CD4-positive, alpha-beta T cell treated with Interleukin-6 at 100 ng/mL for 8 hours (primary cell): ENCODE measurements at places on chromosomes 7 and 10.

DNA sequence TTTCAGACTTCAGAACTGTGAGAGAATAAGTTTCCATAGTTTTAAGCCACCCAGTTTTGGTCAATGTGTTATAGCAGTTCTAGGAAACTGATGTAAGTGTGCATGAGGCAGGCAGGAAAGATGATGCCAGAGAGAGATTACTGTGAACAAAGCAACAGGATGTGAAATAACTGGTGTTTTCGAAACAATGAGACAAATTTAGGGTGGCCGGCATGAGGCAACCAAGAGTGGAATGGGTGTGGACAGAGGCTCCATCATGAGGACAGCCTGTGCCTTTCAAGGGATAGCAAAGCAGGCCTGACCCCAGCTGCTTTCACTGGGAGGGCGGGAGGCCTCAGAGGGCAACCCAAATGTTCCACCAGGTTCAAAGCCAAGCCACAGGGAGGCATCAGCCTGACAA lies 67.3 kb upstream of the UCN3 start:
- DNase-seq = peak; percentile 51

- no peak for DNase-seq
Measured at GRCh38 chr7:69411018-69411417, 187.3 kb upstream of the AUTS2 start.

GRCh38 chr7:136062625-136063325 lies 85.6 kb upstream of the MTPN start:
- no peak for DNase-seq

DNA sequence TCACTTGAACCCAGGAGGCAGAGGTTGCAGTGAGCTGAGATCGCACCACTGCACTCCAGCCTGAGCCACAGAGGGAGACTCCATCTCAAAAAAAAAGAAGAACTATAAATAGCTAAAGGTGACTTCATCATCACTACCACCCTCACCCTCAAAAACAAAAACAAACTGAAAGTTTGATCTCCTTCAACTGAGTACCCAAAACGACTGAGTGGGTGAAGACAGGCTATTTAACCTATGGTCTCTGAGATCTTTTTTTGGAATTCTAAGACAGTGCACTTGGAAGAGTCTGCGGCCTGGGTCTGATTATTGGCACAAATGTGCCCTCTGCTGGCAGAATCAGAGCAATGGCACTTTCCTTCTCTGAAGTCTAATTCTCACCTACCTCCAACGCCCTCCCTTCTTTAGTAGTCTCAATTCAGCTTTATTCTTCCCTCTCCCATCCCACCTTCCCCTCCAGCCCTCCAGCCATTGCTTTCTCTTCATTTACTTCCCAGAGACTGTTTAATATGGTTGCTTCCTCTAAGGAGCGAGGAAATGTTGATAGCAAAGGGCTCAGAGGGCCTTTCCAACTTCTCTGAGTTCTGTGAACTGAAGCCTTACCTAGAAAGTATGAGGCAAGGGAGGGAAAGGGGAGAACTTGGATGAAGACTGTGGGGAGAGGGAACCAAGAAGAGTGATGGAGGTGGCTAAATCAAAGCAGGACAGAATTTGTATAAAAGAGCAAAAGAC lies 2.9 kb upstream of the MYOZ1 start:
- DNase-seq = peak; percentile 59

DNA sequence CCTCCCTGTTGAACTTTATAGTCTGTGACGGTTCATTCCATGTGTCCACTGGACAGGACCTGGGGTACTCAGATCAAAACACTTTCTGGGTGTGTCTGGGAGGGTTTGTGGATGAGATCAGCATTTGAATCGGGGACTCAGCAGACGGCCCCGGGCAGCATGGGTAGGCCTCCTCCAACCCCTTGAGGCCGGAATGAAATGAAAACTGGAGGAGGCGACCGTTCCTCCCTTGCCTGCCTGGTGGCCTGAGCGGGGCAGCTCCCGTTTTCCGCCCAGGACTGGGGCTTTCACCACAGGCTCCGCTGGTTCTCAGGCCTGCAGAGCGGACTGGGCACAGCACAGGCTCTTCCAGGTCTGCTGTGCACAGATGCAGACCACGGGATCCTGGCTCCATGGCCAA lies 247.7 kb downstream of the MAD1L1 start:
- no peak for DNase-seq

DNA sequence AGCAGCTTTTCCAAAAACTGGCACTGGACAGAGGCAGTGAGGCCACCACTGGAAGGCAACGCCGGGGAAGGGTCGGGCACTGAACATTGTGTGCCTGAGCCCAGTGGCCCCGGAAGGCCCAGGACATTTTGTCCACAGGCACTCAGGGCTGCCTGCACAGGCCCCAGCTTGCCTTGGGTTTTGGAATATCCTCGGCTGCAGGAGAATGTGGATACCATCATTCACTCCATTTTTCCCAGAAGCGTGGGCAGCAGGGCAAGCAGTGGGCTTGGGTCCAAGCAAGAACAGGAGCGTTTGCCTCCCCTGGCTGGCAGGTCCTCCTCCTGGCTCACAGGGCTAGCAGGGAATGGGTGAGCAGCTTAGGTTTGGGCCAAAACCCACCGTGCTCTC lies 147.4 kb downstream of the EBF3 start:
- no peak for DNase-seq

DNA sequence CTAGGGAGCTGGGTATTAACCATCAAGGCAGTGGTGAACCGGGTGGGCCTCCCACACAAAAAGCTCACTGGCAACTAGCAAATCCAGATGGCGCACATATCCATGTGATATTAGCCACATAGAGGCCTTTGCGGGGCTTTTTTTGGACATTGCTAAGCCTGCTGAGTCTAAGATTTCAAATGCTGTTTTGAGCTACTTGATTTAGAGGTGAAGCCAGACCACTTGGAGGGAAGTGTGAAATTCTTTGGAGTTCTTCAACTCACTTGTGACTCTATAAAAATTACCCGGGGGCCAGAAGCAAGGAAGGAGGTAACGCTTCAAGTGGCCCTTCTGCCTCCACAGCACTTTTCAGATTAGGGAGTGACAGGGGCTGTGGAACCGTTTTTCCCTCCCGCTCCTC lies 619.8 kb upstream of the GALNT17 start:
- DNase-seq = no peak

- DNase-seq = no peak
Measured at GRCh38 chr7:26345837-26346236, 54.2 kb downstream of the SNX10 start.

- DNase-seq = no peak
Measured at GRCh38 chr7:148394582-148394981, 196.0 kb upstream of the C7orf33 start.

GRCh38 chr7:4958477-4959301 lies at the start of gene MMD2:
Gene MMD2 (minus strand): TSS chr7:4959187. CDS start chr7:4959017, 170 bp downstream.
- no peak for DNase-seq

DNA sequence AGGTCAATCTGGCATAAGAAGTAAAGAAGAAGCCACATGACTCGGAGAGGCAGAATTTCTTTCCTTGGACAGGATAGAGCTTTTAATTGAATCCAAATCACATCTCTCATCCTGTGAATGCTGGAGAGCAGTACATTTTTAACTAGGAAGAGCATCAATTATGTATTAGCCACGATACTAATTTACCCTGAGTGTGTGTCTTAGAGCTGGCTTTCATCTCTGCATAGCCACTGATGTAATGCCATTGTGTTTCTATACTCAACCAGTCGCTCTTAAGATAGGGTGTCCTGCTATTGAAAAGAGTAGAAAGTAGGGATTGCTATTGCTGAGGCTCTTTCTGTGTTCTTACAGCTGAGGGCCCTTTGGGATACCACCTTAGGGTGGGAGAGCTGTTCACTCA lies 280.3 kb downstream of the AUTS2 start:
- no peak for DNase-seq
